ENCODE measurements at places on chromosomes 7 and 10.

DNA sequence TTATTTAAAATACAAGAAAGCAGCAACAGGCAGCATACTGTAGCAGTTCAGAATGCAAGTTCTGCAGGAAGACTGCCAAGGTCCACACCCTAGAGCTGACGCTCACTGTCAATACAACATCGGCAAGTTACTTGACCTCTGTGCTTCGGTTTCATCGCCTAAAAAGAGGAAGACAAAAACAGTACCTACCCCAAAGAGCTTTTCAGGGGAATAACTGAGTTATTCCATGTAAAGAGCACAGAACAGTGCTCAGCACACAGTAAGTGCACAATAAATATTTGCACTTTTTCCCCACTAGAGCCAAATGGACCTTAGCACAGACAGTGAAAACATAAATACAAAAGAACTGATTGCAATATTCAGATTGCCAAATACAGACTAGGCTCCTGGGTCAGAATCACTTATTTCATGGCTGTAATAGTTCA lies 88.6 kb downstream of the USP6NL start:
- DNase-seq, result no peak

- DNase-seq, result no peak
Measured at GRCh38 chr10:20372748-20373147, 524.4 kb downstream of the NEBL start.

GRCh38 chr10:22605168-22605567 lies 109.2 kb downstream of the PIP4K2A start:
- DNase-seq, result peak; percentile 76

GRCh38 chr7:134414109-134414508 lies 44.8 kb downstream of the AKR1B1 start:
- no peak for DNase-seq

- DNase-seq, result no peak
Measured at GRCh38 chr7:129279757-129280156, 54.9 kb downstream of the AHCYL2 start.

DNA sequence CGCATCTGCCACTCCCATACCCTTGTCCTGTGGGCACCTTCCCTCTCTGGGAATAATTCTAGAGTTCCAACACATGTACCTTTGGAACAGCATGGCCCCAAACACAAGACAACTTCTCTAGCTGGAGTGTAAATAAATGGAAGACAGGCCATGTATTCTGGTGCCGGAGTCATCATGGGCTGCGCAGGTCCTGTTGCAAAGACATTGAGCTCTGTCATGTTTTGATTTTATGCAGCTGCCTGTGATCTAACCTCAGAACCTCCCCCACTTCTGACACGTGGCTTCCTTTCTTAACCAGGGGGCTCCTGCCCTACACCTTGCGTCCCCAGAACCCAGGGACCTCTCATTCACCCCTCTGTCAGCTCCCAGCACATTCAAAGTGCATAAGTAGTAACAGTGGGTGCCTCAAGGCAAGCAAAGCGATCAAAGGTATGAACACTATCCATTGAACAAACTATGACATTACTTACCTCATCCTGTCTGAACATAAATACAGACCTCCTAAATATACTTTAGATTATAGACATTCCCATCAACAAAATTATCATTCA lies 219.9 kb downstream of the FGFR2 start:
- no peak for DNase-seq
